ENCODE measurements at places on chromosomes 4 and X. TPM values are rescaled to one million over a fixed set of nuclear protein-coding genes. Genes with fewer than 3 reads are reported as not detected.

GRCh38 chr4:171067422-171067821 lies 745.8 kb upstream of the GALNTL6 start:
- DNase-seq, result no peak
- no peaks in the 10 kb centered on the region for H3K27me3 ChIP-seq
- H3K27ac ChIP-seq, result no peak overlapping the region
- no peaks in the 10 kb centered on the region for H3K36me3 ChIP-seq
- no peaks in the 10 kb centered on the region for H3K4me1 ChIP-seq

DNA sequence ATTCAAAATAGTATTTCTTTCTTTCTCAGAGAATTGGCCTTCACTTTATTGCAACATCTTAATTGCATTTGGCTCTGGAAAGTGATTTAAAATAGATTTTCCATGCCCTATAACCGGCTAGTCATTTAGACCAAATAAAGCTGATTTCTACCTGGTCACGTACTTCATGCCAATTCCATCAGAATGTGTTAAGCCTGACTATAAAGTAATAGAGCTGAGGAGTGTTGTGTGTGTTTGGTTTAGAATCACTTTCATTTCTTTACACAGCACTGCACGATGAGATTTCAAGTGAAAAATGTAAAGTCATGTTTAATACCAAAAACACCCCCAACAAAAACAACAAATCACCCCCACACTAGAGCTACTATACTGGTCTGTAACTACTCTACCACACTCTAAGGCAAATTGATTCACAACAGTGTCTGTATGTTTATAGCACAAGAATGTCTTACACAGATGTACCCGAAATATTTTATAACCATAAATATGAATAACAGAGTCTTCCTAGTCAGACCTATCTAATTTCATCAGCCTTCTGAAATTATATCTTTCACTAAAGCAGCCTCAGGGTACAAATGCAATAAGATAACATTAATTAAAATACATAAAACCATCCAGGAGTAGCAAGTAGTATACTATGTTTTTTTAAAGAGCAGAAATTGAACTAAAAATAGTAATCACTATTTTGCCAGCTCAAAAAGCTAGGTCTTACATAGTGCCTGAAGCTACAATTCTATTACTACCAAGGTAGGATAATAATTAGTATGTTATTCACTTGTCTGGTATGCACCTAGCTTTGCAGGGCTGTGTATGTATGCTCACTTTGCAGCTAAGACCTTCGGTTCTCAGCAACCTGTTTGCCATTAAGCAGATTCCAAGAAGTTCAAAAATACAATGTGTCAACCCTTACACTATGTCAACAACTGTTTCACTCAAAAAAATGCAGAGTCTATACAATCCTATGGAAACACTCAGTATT lies 28.4 kb downstream of the APBB2 start:
- no peaks in the 10 kb centered on the region for H3K27me3 ChIP-seq
- H3K36me3 ChIP-seq, result peaks cover 15% of the 10 kb centered on the region
- H3K4me1 ChIP-seq, result peaks cover 24% of the 10 kb centered on the region

GAB3 gene
- 0.90 TPM for total RNA-seq

DNA sequence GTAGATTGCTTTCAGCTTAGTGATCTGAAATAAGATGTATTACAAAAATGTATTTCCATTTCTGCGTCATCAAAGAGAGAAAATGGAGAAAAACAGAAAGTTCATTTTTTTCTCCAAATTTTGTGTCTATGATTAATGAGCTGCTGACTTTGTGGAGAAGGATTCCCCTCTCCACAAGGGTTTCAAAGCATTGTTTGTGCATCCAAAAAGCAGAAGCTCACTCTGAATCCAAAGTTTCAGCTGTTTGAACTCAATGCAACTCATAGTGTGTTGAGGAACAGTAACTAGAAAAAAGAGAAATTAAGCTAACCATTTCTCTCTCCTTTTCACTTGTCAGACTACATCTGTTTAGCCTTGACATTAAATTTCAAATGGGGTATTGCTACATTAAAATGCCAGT lies 62.9 kb upstream of the SLC7A11 start:
- H3K27ac ChIP-seq, result no peak overlapping the region
- DNase-seq, result no peak
- H3K36me3 ChIP-seq, result no peaks in the 10 kb centered on the region
- no peak overlapping the region for H3K4me3 ChIP-seq
- H3K27me3 ChIP-seq, result no peaks in the 10 kb centered on the region

- no peaks in the 10 kb centered on the region for H3K27me3 ChIP-seq
- no peak overlapping the region for H3K27ac ChIP-seq
- no peaks in the 10 kb centered on the region for H3K4me1 ChIP-seq
- no peaks in the 10 kb centered on the region for H3K36me3 ChIP-seq
These were observed 8.5 kb upstream of the NAA11 start for GRCh38 chr4:79334341-79334740.

DNA sequence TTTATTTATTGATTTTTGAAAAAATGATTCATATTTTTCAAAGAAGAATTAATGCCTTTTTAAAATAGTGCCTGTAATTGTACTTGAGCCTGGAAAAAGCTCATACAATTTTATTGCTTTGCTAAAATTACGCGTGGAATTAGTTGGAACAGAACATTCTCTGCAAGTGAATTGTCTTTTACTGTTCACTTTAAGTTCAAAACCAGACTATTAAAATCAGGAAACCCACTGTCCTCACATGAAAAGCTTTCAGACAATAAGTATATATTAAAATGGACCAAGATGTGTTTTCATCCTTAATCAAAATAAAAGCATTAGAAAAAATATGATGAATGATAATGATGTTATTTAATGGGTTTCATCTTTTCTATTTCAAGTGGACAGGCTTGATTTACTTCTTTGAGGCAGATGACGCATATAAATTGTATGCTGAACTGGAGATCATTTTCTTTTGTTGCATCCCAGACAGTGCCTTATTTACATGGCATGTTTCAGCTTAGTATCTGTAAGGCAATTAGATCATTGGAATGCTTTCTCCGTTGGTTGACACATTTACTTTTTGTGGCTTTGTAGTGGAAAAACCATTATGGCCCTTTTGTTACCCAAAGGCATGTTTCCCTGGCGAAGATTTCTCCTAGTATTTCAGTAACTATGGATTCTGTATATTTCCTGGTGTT lies 299.0 kb upstream of the MAGEC2 start:
- DNase-seq, result no peak
- no peaks in the 10 kb centered on the region for H3K36me3 ChIP-seq
- no peak overlapping the region for H3K4me3 ChIP-seq

- H3K4me3 ChIP-seq, result no peak overlapping the region
- no peak overlapping the region for H3K27ac ChIP-seq
- H3K4me1 ChIP-seq, result no peaks in the 10 kb centered on the region
- DNase-seq, result no peak
These were observed 40.3 kb downstream of the ATP2B3 start for GRCh38 chrX:153557618-153558355.

DNA sequence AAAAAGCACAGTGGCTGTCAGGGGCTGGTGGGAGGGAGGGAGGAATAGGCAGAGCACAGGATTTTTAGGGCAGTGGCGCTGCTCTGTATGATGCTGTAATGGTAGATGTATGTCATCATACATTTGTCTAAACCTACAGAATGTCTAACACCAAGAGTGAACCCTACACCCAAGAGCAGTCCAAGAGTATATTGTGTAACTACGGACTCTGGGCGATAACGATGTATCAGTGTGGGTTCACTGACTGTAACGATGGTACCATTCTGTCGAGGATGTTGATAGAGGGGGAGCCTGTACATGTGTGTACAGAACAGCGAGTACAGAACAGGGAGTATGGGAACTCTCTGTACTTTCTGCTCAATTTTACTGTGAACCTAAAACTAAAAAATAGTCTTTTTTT lies 76.5 kb downstream of the HAUS3 start:
- H3K4me3 ChIP-seq, result no peak overlapping the region
- no peak overlapping the region for H3K27ac ChIP-seq
- no peak for DNase-seq
- H3K4me1 ChIP-seq, result no peaks in the 10 kb centered on the region
- H3K36me3 ChIP-seq, result peaks cover 25% of the 10 kb centered on the region
- peaks cover 3% of the 10 kb centered on the region for H3K27me3 ChIP-seq

GRCh38 chr4:17968721-17969120 lies 52.8 kb downstream of the LCORL start:
- H3K27ac ChIP-seq, result no peak overlapping the region
- no peak overlapping the region for H3K4me3 ChIP-seq
- no peaks in the 10 kb centered on the region for H3K4me1 ChIP-seq
- H3K36me3 ChIP-seq, result no peaks in the 10 kb centered on the region

- DNase-seq, result no peak
- H3K4me1 ChIP-seq, result no peaks in the 10 kb centered on the region
- no peaks in the 10 kb centered on the region for H3K27me3 ChIP-seq
- H3K27ac ChIP-seq, result no peak overlapping the region
These were observed 111.4 kb upstream of the RXFP1 start for GRCh38 chr4:158410272-158410671.

- H3K36me3 ChIP-seq, result no peaks in the 10 kb centered on the region
- DNase-seq, result no peak
- H3K4me1 ChIP-seq, result no peaks in the 10 kb centered on the region
- H3K27me3 ChIP-seq, result no peaks in the 10 kb centered on the region
- no peak overlapping the region for H3K4me3 ChIP-seq
These were observed 196.9 kb upstream of the ANK2 start for GRCh38 chr4:112852601-112853000.

DNA sequence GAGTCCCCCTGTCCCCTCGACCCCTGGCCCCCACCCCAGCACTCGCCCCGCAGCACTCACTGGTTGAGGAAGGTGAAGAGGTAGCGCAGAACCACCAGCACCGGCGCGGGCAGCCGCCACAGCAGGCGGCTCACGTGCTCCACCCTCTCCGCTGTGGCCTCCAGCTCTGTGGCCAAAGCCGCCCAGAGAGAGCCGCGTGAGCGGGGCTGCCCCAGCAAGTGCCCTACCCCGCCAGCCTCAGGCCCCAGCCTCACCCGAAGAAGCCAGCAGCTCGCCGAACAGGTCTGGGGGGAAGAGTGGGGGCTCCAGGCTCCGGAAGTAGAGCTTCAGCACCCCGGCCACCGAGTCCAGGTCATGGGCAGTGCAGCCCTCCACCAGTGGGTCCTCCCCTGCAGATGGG lies 6.0 kb downstream of the AVPR2 start:
- peaks cover 4% of the 10 kb centered on the region for H3K36me3 ChIP-seq
- no peak overlapping the region for H3K27ac ChIP-seq
- no peak for DNase-seq
- no peaks in the 10 kb centered on the region for H3K4me1 ChIP-seq

VEGFC gene
- total RNA-seq, result 0.92 TPM

PAK3 gene
- 4.0 TPM for total RNA-seq

ALB gene
- total RNA-seq, result 0.64 TPM

F9 gene
- total RNA-seq, result not detected

ETDB gene
- total RNA-seq, result not detected

REPS2 gene
- total RNA-seq, result 10.6 TPM

GRCh38 chr4:92636038-92636806 lies 332.5 kb downstream of the GRID2 start:
- H3K27me3 ChIP-seq, result peaks cover 1% of the 10 kb centered on the region
- no peaks in the 10 kb centered on the region for H3K36me3 ChIP-seq
- H3K4me3 ChIP-seq, result no peak overlapping the region
- H3K4me1 ChIP-seq, result no peaks in the 10 kb centered on the region
- H3K27ac ChIP-seq, result no peak overlapping the region
- DNase-seq, result no peak

DNA sequence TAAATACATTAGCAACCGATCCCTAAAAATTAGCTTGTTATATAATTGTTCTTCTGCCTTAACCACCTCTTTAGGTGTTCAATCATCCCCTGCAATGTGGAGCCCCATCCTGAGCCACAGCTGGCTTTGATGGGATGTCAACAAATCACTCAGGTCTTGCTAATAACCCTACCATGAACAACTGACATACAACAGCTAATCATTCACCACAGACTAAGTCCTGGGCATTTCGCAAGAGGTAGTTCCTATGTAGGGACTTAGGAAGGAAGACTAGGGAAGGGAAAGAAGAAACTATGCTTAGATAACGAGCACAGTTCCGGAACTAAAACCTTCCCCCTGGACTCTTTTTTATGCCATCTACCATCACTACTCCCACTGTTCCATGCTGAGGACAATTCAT lies 63.6 kb upstream of the PTCHD1 start:
- H3K4me3 ChIP-seq, result no peak overlapping the region
- H3K27ac ChIP-seq, result no peak overlapping the region
- no peak for DNase-seq
- H3K27me3 ChIP-seq, result no peaks in the 10 kb centered on the region
- H3K36me3 ChIP-seq, result no peaks in the 10 kb centered on the region

DNA sequence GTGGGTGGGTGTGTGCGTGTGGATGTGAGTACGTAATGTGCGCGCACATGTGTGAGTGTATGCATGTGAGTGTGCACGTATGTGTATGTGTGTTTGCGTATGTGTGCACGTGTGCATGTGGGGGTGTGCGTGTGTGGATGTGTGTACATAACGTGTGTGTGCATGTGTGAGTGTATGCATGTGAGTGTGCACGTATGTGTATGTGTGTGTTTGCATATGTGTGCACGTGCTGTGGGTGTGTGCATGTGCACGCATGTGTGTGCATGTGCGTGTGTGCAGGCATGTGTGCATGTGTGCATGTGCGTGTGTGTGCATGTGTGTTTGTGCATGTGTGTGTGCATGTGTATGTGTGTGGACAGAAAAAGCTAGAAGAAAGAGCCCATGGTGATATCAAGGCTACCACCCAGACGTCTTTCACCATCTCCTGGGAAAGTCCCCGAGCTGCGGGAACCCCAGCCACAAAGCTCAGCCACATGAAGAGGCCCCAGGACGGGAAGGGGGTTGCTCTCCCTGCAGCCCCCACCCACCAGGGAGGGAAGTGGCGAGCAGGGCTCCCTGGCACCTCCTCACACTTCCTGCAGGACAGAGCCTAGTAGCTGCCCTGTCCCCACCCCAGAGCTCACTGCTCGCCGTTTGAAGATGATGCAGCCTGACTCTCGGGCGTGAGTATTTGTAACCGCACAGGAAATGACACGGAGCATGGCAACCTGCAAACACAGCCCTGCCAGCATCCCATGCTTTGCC lies 108.3 kb downstream of the DCTD start:
- no peak for DNase-seq
- no peak overlapping the region for H3K4me3 ChIP-seq
- peaks cover 14% of the 10 kb centered on the region for H3K27me3 ChIP-seq
- H3K36me3 ChIP-seq, result peaks cover 20% of the 10 kb centered on the region
- peaks cover 14% of the 10 kb centered on the region for H3K4me1 ChIP-seq
- H3K27ac ChIP-seq, result peak overlapping the region; percentile 6

FGD1 gene
- 15.6 TPM for total RNA-seq
